ENCODE measurements at places on chromosomes 16 and 17.

DNA sequence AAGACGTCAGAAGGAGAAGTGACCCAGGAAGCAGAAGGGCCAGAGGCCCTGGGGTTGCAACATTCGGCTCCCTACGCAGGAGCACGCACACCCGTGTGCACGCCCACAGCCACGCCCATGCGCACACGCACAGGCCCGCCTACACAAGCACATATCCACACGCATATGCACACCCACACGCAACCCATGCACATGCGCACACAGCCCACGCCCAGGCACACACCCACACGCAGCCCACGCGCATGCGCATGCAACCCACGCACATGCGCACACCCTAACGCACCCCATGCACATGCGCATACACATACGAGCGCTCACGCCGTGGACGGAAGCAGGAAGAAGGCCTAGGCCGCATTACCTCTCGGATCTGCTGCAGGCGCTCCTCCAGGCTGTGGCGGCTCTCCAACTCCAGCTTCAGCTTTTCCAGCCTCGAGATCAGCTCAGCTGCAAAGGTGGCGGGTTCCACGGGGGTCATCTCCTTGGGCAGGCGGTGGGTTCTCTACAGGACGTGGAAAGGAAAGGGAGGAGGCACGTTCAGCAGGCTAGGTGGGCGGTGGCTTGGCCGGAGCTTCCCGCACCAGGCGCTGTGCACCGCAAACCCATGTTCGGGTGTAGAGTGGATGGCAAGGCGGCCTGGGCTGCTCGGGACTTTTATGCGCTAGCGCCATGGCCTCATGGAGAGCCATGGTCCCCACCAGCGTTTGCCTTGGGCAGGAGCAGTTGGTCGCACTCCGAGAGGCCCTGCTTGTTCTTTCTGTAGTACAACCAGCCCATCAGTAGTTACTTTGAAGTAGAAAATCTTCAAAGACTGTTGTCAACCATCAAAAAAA lies 23.4 kb downstream of the AXIN2 start:
- peak; percentile 55 for DNase-seq

DNA sequence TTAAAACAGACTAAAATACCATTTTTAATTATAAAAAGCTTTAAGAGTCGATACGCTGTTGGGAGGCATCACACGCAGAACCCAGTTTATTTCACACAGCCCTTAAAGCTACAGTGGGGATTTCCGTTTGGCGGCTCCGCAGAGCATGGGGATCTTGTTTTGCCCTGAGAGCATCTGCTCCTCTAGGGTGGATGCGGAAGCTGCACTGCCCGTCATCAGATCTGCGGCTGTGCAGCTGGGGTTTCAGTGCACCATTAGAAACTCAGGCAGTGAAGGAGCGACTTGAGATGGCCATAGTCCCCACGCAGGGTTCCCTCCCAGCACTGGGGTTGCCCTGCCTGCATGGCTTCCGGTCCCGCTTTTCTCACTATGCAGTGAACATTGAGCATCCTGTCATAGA lies 62.2 kb upstream of the CHMP6 start:
- DNase-seq: no peak

GRCh38 chr17:59829217-59830006 lies 63.3 kb downstream of the TUBD1 start:
- no peak for DNase-seq

DNA sequence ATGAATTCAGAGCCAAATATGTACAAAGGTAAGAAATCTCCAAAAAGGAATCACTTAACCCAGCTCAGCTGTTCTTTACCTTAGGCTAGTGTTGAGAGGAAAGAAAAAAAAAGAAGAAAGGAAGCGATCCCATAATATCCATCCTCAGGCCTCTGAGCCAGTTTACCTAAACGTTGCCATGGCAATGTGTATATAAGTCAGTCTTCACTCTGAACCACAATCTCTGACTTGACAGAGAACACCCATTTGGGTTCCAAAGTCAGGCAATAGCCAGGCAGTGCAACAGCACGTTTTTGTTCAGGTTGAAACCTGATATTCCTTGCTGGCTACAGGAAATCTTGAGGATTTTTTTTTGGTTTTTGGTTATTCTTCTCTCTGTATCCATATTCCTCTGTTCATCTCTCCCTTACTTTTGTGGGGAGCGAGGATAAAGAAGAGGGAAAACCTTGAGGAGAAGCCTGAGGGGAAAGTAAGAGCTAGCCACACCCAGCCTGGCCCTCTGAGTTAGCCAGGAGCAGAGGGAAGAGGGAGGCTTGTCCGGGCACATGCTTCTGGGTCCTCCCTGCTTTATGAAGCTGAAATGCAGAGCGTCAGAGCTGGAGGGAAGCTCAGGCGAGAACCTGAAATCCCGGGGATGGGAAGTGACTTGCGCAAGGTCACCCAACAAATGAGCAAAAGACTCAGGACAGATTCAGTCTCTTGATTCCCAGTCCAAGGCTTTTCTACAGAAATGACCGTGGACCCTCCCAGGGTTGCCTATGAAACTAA lies 152.7 kb downstream of the SOX9 start:
- DNase-seq: no peak

- DNase-seq: no peak
Observed at GRCh38 chr16:89534252-89534756, 26.1 kb downstream of the SPG7 start.

DNA sequence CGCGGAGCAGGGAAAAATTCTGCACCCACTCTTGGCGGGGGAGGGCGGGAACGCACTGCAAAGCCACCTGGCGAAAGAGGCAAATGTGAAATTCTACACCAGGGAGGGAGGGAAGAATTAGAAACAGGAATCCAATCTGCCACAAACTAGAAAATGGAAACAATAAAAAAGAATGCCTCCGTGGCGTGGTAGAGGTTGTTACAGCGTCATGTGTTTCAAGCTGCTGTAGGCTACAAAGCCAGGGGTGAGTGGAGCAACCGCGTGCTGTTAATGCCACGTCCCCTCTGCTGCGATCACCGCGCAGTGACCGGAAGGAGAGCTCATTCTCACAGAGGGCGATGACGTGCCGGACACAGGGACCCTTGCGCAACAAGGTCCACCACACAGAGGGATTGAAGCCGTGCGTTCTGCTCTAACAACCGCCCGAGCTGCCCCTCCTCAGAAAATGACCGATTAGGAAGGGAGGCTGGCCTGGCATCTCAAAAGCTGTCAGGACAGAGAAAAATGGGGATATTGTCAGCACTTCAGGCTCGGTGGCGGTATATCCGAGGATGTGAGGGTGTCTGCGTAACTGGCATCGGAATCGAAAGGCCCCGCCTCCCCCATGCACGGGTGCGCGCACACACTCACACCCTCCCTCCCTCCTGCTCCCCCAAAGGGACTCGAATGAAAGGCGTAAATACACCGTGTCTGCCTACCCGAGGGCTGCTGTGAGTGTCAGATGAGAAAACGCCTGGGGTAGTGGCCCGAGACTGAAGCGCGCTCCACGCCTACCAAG lies 70.8 kb upstream of the TNRC6C start:
- peak; percentile 68 for DNase-seq

- no peak for DNase-seq
Observed at GRCh38 chr17:81884968-81885367, 6.4 kb downstream of the ALYREF start.
